ENCODE measurements at places on chromosomes 4 and X. TPM values are rescaled to one million over a fixed set of nuclear protein-coding genes. Genes with fewer than 3 reads are reported as not detected.

DNA sequence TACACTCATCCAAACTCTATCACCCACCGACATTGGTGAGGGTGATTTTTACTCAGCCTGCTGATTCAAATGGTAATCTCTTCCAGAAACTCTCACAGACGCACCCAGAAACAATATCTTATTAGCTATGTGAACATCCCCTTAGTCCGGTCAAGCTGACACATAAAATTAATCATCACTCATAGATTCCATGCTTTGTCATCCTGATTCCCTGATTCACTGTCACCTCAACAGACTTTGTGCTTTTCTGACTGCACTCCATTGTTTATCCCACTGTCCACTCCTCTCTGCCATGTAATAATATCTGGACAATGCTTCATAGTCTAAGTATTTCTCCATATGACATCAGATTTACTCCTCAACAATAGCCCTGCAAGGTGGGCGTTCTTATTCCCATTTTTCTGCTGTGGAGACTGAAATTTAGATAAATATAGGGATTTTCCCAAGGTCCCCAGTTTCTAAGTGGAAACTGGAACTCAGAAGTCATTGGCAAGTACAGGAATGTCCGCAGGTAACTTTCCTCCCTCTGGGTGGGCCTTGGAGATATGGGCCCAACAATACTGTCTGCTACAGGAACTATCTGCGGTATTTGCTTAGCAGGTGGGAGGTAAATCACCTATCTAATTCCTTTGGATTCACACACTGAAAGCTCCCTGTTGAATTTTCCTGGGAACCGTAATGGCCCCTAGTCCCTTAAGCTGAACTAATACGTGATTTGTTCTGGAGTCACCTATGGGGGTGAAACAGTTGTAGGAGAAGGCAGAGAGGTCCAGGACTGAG lies 228.6 kb upstream of the BCOR start:
- no peak overlapping the region for H3K4me3 ChIP-seq
- H3K4me1 ChIP-seq = no peaks in the 10 kb centered on the region
- no peaks in the 10 kb centered on the region for H3K27me3 ChIP-seq

DNA sequence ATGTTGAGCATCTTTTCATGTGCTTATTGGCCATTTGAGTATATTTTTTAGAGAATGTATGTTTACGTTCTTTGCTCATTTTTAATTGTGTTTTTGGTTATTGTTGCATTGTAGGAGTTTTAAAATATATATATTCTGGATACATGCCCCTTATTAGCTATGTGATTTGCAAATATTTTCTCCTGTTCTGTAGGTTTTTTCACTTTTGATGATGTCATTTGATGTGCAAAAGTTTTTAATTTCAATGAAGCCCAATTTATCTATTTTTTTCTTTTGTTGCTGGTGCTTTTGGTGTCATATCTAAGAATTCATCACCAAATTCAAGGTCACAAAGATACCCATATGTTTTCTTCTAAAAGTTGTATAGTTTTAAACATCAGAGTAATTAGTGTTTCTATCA lies 6.8 kb downstream of the ARMCX5 start:
- H3K27me3 ChIP-seq = no peaks in the 10 kb centered on the region
- H3K4me1 ChIP-seq = no peaks in the 10 kb centered on the region
- DNase-seq = no peak
- no peak overlapping the region for H3K27ac ChIP-seq
- H3K36me3 ChIP-seq = no peaks in the 10 kb centered on the region

RGN gene
- 6.7 TPM for total RNA-seq

SGMS2 gene
- total RNA-seq = 0.43 TPM
